ENCODE measurements at places on chromosomes 5 and 9.

DNA sequence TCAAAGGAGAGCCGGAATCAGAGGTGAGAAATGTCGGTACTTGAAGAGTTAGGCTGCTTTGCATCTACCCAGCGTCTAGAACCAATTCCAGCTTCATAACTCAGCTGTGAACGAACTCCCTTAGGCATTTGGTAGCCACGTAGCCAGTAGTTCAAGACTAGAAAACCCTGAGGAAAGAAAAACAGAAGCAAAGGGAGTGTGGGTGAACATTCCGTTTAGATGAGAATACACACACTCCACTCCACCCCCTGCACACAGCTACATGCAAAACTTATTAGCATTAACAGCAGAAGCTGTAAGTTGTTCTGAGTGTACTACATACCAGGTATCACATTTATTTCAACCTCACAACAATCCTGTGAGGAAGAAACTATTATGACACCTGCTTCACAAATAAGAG lies 78.3 kb downstream of the SMIM23 start:
- ATAC-seq: no peak

- ATAC-seq: no peak
Observed at GRCh38 chr5:68734781-68735180, 359.0 kb upstream of the SLC30A5 start.

DNA sequence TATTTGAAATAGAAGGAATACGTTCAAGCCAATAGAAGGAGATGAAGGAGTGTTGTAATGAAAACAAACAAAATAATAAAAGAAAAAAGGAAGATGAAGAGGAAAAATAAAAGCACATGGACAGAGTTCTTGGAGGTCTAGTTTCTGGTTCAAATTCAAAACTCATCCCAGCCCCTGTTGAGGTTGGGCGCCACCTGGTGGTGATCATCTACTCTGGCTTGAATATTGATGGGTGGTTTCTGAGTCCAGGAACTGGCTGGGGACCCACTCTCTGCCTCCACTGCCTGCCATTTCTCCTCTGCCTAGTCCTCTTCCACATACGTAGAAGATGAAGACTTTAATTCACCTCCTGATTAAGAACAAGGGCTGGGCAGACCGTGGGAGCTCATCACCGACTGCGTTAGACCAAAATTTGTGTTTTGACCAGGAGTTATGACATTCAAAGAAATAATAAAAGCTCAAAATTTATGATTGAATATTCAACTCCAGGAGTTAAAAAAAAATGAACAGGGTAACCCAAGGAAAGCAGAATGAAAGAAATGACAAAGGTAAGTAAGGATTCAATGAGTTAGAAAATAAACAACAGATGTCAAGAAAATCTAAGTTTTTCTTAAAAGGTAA lies 99.0 kb upstream of the SLC1A3 start:
- ATAC-seq: peak; percentile 41

DNA sequence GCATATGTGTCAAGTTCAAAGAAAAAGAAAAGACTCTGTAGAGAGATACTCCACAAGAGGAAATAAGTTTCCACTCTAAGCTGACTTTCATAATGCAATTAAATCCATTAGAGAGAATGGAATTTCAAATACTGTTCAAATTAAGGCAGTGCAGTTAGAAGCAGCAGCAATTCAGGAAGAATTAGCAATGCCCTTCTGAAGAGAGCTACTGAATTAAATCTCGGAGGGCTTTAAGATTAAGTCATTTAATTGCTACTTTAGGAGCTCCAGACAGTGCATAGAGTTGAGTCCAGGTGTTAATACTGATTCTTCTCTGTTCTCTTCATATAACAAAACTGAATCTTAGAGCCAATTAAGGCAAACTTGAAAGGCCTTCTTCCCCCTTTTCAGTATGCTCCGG lies 8.5 kb downstream of the CDH12 start:
- ATAC-seq: no peak
